ENCODE measurements at places on chromosomes 3 and 15.
A peak's percentile ranks its signal among the peaks of the same experiment; 100 is the strongest.

DNA sequence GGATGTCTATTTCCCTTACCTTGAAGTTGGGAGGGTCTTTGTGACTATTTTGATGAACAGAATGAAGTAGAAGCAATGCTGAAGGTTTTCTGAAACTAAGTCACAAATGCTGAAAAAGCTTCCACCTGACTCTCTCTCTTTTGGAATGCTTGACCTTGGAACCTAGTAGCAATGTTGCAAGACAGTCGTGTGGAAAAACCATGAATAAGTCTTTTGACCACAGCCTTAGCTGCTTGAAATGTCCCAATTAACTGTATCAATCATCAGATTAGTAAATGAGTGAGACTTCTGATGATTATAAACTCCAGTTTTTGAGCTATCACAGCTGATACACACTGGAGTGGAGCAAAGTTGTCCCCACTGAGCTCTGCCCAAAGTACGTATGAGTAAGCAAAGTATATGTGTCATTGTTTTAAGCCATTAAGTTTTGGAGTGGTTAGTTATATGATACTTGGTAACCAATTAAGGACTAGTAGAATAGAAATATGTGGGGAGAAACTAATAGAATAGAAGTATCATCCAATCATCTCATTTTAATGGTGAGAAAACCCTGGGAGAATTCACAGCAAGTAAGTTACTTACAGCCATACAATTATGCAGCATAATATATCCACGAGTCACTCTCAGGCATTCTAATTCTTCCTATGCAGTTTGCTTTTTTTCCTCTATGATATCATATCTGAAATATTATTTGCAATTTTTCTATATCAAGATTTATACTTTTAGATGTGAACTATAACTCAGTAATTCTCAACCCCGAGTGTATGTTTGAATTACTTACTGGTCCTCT, 1010.6 kb downstream of the ROBO2 start:
- no peak for DNase-seq

- DNase-seq: no peak
Measured at GRCh38 chr3:127161236-127161635, 31.7 kb upstream of the PRR23E start.

DNA sequence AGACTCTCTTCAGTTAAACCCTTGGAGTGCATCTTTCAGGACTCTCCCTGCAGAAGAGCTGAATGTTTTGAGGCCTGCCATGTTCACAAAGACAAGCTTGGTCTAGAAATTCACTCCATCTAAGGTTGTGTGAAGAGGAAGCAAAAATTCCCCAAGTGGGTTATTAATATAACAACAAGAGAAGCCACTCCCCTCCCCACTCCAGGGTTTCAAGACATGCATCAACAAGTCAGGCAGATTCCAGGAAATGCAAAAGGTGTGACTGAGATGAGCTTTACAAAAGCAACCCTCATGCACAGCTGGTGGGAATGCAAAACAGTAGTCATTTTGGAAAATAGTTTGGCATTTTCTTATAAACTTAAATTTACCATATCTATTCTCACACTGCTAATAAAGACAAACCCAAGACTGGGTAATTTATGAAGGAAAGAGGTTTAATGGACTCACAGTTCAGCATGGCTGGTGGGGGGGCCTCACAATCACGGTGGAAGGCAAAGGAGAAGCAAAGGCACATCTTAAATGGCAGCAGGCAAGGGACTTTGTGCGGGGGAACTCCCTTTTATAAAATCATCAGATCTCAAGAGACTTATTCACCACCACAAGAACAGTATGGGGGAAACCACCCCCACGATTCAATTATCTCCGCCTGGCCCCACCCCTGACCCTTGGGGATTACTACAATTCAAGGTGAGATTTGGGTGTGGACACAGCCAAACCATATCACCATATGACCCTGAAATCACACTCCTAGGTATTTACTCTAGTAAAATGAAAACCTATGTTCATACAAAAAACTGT, 31.3 kb downstream of the TARS3 start:
- no peak for DNase-seq

DNA sequence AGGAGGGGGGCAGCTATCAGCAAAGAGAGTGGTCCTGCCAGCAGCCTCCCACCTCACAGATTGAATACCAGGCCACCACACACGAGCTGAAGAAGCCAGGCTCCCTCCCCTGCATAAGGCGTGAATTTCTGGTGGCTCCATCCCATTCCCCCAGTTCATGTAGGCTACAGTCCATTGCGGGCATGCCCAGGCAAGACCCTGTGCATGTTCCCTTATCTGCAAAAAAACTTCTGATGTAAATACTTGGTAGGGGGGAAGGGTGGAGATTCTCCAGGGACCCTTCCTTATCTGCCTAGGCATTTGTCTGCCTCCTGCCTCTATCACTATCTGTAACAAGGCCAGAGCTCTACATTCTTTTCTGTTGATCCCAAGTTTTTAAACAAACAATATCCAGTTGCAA, 27.6 kb upstream of the UBP1 start:
- DNase-seq: no peak

DNA sequence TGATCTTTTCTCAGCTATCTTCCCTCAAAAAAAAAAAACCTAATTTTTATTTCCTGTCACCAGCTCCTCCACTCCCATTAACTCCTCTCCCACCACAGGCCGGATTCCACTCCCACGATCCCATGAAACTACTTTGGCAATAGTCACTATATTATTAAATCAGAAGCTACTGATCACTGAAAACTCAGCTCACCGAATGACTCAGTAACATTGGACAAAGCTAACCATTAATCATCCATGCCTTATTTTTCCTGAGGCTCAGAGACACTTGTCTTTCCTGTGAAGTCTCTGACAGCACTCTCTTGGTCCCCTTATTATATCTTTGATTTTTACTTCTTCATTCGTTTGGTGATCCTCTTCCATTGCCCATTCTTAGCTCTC, 260.2 kb downstream of the CGGBP1 start:
- DNase-seq: no peak

DNA sequence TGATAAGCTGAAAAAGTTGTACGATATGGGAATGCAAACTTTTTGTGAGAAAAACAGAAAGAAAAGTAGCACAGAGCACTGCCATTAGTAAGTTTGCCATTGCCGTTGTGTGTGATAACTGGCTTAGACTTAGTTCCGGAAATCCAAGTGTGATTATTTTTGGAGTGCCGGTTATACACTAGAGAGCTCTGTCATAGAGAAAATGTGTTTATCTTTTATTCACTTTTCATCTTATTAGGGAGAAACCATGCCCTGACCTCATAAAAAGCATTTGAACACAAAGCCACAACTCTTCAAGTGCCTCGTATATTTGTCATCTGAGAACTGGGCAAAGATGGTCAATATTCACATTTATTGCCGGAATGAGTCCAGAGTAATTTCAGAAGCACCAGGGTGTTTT, 36.1 kb downstream of the CTDSPL start:
- DNase-seq: no peak

- peak; percentile 95 for DNase-seq
Measured at GRCh38 chr15:45279024-45279698, 27.1 kb downstream of the SLC28A2 start.

GRCh38 chr15:58329781-58330671, 101.8 kb upstream of the LIPC start:
- DNase-seq: no peak

- no peak for DNase-seq
Measured at GRCh38 chr3:50623840-50624474, 7.0 kb downstream of the MAPKAPK3 start.

- peak; percentile 84 for DNase-seq
Measured at GRCh38 chr3:108100906-108101660, 10.3 kb upstream of the CD47 start.

DNA sequence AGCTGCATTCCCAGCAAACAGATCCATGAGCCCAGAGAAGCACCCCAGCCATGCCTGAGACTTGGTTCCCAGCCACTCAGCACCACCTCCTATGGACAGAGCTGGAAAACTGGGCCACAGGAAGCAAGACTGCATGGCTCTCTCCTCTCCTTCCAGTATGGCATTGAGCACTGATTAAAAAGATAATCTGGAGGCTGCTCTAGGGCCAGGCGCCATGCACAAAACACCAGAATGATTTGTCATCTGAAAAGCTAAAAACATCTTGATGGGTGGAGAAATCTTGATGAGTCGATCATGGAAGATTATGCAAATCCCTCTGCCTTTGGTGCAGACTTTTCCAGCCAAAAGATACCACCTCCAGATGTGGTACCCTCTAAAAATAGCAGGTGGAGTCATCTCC, 62.7 kb upstream of the MRPS22 start:
- no peak for DNase-seq

DNA sequence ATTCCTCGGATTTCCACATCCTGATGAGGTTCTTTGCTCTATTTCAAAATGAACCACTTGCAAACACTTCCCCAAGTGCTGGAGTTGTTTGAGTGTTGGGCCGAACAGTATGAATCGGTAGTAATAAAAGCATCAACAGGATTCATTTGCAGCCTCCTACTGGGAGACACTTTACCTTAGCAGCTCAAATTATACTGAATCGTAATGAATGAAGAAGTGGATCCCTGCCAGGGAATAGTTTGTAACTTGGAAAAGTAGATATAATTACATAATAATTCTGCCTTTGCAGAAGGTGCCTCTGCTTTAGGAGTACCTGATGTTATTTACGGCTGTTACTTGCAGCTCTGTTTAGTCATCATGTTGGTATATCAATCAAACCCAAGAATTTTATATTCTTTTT, 669.1 kb downstream of the CADM2 start:
- DNase-seq: no peak

DNA sequence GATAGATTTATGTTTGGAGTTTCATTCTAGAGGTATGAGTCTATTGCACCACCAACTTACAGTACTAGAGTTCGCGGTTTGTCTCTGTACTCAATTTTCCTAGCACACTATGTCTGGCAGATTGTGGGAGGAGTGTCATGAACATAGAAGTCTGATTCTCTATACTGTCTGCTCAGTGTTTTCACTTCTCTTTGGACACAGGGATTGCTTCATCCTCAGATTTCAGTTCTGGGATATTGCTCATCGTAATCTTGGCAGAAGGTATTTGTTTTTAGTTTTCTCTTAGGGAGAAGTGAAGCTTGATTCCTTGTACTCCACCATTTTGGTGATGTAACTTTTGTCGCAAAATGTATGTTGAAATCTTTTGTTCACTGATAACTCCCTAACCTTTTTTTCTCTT, 27.8 kb upstream of the AZI2 start:
- DNase-seq: no peak

DNA sequence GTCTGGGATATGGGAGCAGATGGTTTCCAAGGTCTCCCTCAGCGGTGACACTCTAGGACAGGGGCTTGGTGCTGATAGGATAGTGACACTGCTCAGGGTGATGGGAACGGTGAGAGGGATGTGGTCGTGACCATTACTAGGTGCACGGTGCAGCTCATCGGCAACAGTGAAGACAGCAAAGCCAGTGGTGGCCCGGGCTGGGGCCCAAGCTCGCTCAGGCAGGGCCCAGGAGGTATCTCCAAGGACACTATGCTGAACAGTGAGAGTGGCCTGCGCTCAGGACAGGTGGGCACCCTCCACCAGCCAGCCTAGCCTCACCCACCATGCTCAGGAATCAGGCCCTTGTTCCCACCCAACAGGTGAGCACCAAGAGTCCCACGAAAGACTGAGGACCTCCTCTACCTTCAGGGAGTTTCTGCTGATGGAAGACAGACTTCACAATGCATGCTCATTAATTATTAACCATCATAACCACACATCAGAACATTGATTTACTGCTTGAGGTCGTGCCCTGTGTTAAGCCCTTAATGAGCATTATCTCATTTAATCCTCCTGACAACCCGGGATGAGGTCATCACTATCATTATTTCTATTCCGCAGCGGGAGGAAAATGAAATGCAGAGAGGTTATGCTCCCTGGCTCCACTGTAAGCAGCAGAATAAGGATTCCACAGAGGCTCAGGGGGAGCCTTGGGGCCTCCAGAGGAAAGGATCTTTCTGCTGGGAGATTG, 269.4 kb downstream of the UACA start:
- DNase-seq: no peak

DNA sequence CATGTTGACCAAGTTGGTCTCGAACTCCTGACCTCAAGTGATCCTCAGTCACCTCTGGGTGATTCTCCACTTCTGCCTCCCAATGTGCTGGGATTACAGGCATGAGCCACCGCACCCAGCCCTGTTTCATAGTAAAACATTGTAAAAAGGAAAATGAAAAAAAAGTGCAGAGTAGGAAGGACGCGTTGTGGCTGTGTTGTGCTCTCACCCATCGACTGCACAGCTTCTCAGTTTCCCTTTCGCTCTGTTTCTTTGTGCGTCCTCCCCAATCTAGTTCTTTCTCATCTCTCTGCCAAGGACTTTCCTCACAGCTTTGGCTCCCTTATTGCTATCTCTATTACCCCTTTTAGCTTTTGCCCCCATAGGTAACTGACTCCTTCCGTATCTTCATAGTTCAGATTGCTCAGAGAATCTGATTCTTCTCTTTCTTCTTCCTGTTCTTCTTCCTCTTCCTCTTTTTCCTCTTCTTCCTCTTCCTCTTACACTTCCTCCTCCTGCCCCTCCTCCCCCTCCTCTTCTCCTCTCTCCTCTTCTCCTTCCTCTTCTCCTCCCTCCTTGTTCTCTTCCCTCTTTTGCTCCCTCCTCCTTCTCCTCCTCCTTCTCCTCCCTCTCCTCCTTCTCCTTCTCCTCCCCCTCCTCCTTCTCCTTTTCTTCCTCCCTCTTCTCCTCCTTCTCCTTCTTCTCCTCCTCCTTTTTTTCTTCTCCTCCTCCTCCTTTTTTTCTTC, 81.1 kb upstream of the VGLL4 start:
- DNase-seq: no peak

- no peak for DNase-seq
Measured at GRCh38 chr3:150049317-150049716, 78.6 kb upstream of the PFN2 start.

All from CD4-positive, alpha-beta T cell treated with Interleukin-4 for 4 hours (primary cell).